Mesenchymal stem cell (in vitro differentiated cells and primary cell): ENCODE measurements at places on chromosomes 5 and 9.

- no peaks in the 10 kb centered on the region for H3K27me3 ChIP-seq
- no peak overlapping the region for H3K27ac ChIP-seq
- no peak overlapping the region for H3K4me3 ChIP-seq
- no peaks in the 10 kb centered on the region for H3K4me1 ChIP-seq
Observed at GRCh38 chr5:77143998-77144836, 57.1 kb upstream of the ZBED3 start.

- H3K27me3 ChIP-seq: no peaks in the 10 kb centered on the region
- H3K4me3 ChIP-seq: no peak overlapping the region
- no peaks in the 10 kb centered on the region for H3K4me1 ChIP-seq
- H3K36me3 ChIP-seq: no peaks in the 10 kb centered on the region
- H3K27ac ChIP-seq: no peak overlapping the region
Observed at GRCh38 chr5:128493657-128494329, 44.3 kb downstream of the FBN2 start.

GRCh38 chr9:79220251-79220650, 351.5 kb upstream of the TLE4 start:
- no peak overlapping the region for H3K27ac ChIP-seq
- no peaks in the 10 kb centered on the region for H3K27me3 ChIP-seq
- H3K36me3 ChIP-seq: no peaks in the 10 kb centered on the region
- DNase-seq: peak; percentile 21
- no peak overlapping the region for H3K4me3 ChIP-seq

- H3K4me1 ChIP-seq: peaks cover 56% of the 10 kb centered on the region
- DNase-seq: peak; percentile 88
- H3K27me3 ChIP-seq: no peaks in the 10 kb centered on the region
- H3K27ac ChIP-seq: peak overlapping the region; percentile 96
- H3K36me3 ChIP-seq: peaks cover 29% of the 10 kb centered on the region
- H3K4me3 ChIP-seq: peak overlapping the region; percentile 95
Observed at GRCh38 chr5:179819296-179820126, 1.2 kb upstream of the SQSTM1 start.

DNA sequence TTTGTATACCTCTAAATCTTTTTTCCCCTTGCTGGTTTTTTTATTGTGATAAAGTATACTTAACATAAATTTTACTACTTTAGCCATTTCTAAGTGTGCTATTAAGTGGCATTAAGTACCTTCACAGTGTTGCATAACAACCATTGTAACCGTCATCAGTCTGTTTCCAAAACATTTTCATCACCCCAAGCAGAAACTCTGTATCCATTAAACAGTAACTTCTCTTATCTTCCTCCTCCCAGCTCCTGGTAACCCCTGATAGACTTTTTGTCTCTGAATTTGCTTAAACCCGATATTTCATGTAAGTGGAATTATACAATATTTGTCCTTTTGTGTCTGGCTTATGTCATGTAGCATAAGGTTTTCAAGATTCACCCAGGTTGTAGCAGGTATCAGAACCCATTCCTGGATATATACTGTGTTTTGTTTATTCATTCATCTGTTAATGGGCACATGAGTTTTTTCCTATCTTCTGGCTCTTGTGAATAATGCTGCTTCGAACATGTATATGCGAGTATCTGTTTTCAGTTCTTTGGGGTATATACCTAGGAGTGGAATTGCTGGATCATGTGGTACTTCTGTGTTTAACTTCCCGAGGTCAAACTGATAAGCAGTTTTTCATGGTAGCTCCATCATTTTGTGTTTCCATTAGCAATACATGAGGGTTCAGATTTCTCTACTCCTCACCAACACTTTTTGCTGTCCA, 66.4 kb downstream of the EHMT1 start:
- no peak for DNase-seq
- H3K36me3 ChIP-seq: peaks cover 2% of the 10 kb centered on the region
- H3K27ac ChIP-seq: no peak overlapping the region
- no peaks in the 10 kb centered on the region for H3K27me3 ChIP-seq
- H3K4me3 ChIP-seq: no peak overlapping the region
- H3K4me1 ChIP-seq: peaks cover 24% of the 10 kb centered on the region

DNA sequence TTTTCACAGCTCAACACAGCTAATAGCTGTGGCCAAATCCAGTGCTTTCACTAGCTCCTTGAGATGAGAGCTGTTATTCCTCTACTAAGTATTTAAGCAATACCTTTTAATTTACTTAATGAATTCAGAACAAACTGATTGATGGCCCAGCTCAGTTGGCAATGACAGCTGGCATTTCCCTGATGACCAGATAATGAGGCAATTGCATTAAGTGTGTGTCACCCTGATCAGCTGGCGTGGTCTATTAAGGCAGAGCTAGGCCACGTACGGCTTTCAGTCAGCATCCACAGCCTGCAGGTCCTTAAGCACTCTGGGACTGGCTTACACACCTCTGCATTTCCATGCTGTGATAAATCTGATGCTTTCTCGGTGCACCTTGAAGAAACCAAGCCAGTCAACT, 34.4 kb downstream of the TTLL11 start:
- no peaks in the 10 kb centered on the region for H3K36me3 ChIP-seq
- no peak overlapping the region for H3K27ac ChIP-seq
- peaks cover 2% of the 10 kb centered on the region for H3K4me1 ChIP-seq
- H3K27me3 ChIP-seq: no peaks in the 10 kb centered on the region
- no peak for DNase-seq
